GM23338 (cell line): ENCODE measurements at places on chromosomes 1 and 21. TPM values are rescaled to one million over a fixed set of nuclear protein-coding genes. Genes with fewer than 3 reads are reported as not detected.

- no peaks in the 10 kb centered on the region for H3K27me3 ChIP-seq
- H3K27ac ChIP-seq = no peak overlapping the region
- H3K4me1 ChIP-seq = no peaks in the 10 kb centered on the region
- no peak overlapping the region for H3K4me3 ChIP-seq
- no peaks in the 10 kb centered on the region for H3K36me3 ChIP-seq
Measured at GRCh38 chr1:108190686-108191416, 9.3 kb downstream of the SLC25A24 start.

- H3K4me1 ChIP-seq = peaks cover 3% of the 10 kb centered on the region; the same call in 1 of the 2 replicates
- H3K27me3 ChIP-seq = no peaks in the 10 kb centered on the region
- H3K27ac ChIP-seq = no peak overlapping the region
- H3K4me3 ChIP-seq = peak overlapping the region; percentile 35; the same call in 1 of the 2 replicates
- DNase-seq = peak; percentile 36
Measured at GRCh38 chr1:234164098-234164709, 209.1 kb upstream of the COA6 start.

- no peak for DNase-seq
- H3K27ac ChIP-seq = no peak overlapping the region
- no peaks in the 10 kb centered on the region for H3K4me1 ChIP-seq
- no peaks in the 10 kb centered on the region for H3K27me3 ChIP-seq
- H3K4me3 ChIP-seq = no peak overlapping the region
Measured at GRCh38 chr1:233673261-233673946, 59.5 kb downstream of the KCNK1 start.

- H3K4me1 ChIP-seq = no peaks in the 10 kb centered on the region
- DNase-seq = no peak
- H3K27me3 ChIP-seq = no peaks in the 10 kb centered on the region
- no peak overlapping the region for H3K27ac ChIP-seq
Measured at GRCh38 chr1:160708801-160709200, 2.8 kb downstream of the CD48 start.

DNA sequence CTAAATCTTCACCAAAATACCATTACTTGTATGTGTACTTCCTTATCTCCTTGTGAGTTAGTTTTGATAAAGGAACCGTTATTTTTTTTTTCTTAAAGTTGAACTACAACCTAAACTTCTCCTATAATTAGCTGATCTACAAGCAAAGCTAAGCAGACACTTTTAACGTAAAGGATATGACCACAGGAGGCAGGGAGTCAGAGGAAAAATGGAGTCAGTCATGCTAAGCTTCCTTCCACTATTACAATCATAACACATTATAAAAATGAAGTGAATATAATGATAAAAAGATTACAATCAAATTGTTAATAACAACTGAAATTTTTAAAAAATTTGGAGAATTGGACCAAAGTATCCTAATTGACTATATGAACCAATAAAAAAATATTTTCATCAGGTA is 892.6 kb downstream of the KCNT2 start:
- H3K27ac ChIP-seq = no peak overlapping the region
- no peaks in the 10 kb centered on the region for H3K27me3 ChIP-seq
- H3K36me3 ChIP-seq = no peaks in the 10 kb centered on the region
- peaks cover 25% of the 10 kb centered on the region for H3K4me1 ChIP-seq
- no peak overlapping the region for H3K4me3 ChIP-seq
- no peak for DNase-seq

- DNase-seq = no peak
- H3K27ac ChIP-seq = no peak overlapping the region
- no peaks in the 10 kb centered on the region for H3K27me3 ChIP-seq
- H3K36me3 ChIP-seq = peaks cover 8% of the 10 kb centered on the region
Measured at GRCh38 chr1:55127827-55128343, 87.3 kb downstream of the USP24 start.

DNA sequence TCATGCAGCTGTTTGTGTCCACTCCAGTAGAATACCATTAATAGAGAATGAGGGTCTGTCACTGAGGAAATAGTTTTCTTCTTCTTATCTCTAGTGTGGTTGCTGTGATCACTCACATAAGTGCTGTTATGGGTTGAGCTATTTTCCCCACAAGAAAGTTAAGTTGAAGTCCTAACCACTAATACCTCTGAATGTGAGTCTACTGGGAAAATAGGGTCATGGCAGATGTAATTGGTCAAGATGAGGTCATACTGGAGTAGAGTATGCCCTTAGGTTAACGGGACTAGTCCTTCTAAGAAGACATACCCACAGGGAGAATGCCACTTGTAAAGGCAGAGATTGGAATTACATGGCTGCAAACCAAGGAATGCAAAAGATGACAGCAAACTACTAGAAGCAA is 70.5 kb upstream of the COL24A1 start:
- no peak overlapping the region for H3K4me3 ChIP-seq
- H3K4me1 ChIP-seq = peaks cover 10% of the 10 kb centered on the region; the same call in 1 of the 2 replicates
- no peaks in the 10 kb centered on the region for H3K27me3 ChIP-seq
- DNase-seq = peak; percentile 6
- no peak overlapping the region for H3K27ac ChIP-seq

- no peaks in the 10 kb centered on the region for H3K27me3 ChIP-seq
- no peaks in the 10 kb centered on the region for H3K36me3 ChIP-seq
- peak; percentile 31 for DNase-seq
- H3K27ac ChIP-seq = no peak overlapping the region
- no peak overlapping the region for H3K4me3 ChIP-seq
- no peaks in the 10 kb centered on the region for H3K4me1 ChIP-seq
Measured at GRCh38 chr1:7186382-7187111, 401.3 kb downstream of the CAMTA1 start.

GRCh38 chr1:88680911-88681622 is 3.0 kb upstream of the PKN2 start:
- H3K4me1 ChIP-seq = peaks cover 4% of the 10 kb centered on the region
- DNase-seq = no peak
- no peaks in the 10 kb centered on the region for H3K36me3 ChIP-seq
- H3K4me3 ChIP-seq = no peak overlapping the region
- no peaks in the 10 kb centered on the region for H3K27me3 ChIP-seq
- no peak overlapping the region for H3K27ac ChIP-seq

DNA sequence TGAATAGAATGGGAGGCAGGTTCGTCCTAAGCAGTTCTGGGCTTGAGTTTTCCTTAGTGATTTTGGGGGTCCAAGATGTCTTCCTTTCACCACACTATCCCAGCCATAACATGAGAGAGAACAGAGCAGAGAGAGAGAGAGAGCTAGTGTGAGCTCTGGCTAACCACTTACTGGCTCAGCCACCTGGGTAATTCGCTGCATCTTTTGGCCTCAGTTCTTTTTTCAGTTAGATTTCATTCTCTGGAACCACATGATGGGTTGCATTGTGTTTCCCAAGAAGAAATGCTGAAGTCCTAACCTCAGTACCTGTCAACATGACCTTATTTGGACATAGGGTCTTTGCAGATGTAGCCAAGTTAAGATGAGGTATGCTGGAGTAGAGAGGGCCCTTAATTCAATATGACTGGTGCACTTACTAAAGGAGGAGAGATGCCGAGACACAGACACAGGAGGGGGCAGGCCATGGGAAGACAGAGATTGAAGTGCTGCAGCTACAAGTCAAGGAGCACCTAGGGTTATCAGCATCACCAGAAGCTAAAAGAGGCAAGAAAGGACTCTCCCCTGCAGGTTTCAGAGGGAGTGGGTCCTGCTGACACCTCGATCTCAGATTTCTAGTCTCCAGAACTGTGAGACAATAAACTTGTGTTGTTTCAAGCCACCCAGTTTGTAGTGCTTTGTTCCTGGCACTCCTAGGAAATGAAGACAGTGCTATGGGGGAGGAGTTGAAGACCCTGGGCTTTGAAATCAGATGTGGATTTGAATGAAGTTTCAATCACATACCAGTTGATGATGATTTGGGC is 26.2 kb upstream of the TARBP1 start:
- no peak overlapping the region for H3K27ac ChIP-seq
- peaks cover 31% of the 10 kb centered on the region for H3K4me1 ChIP-seq
- no peaks in the 10 kb centered on the region for H3K36me3 ChIP-seq
- H3K27me3 ChIP-seq = no peaks in the 10 kb centered on the region
- DNase-seq = no peak

DNA sequence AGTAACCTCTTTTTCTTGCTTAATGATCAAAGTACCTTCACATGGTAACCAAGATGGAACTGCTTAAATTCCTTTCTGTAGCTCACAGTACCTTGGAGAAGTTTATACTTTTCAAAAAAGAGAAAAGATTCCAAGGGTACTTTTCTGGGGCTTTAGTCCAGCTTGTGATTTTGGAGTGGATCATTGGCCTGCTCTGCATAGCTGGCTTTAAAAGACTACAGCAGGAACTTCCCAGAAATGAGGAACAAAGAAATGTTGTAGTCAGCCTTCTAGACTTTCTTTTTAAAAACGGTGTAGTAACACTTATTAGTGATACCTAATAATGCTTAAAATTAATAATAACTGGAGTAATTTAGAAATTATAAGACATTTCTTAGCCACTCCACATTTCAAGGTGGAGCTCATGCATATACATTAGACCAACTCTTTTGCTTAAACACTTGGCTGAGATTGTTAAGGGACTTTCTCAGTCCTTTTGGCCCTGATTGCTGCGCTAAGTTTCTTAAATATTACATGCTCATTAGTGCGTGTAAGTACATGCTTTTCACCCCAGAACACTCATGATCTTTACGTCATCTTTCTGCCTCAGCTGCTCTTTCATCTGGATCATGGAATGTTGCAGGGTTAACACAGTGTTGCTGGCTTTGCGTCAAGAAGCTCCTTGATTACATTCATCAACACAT is 57.3 kb downstream of the SDCCAG8 start:
- DNase-seq = no peak
- H3K36me3 ChIP-seq = no peaks in the 10 kb centered on the region
- no peak overlapping the region for H3K4me3 ChIP-seq
- peaks cover 21% of the 10 kb centered on the region for H3K4me1 ChIP-seq
- no peaks in the 10 kb centered on the region for H3K27me3 ChIP-seq

DNA sequence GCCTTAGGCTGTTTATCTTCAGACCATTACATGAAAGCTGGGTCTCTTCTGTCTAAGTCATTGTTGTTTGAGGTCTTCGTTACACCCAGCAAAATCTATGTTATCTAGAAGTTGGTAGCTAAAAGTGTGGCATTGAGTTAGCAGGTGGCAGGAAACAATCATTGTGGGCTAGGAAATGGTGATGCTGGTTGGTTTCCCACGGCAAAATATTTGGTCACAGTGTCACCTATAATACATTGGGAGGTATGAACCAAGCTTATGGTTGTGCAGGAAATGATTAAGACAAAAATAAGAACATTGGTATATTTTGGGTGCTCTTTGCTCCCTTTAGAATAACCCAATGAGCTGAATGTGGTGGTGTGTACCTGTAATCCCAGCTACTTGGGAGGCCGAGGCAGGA is 169.7 kb downstream of the TRIM33 start:
- H3K4me1 ChIP-seq = peaks cover 10% of the 10 kb centered on the region
- no peaks in the 10 kb centered on the region; the same call in 1 of the 2 replicates for H3K36me3 ChIP-seq
- H3K4me3 ChIP-seq = no peak overlapping the region
- DNase-seq = no peak
- no peak overlapping the region for H3K27ac ChIP-seq

DNA sequence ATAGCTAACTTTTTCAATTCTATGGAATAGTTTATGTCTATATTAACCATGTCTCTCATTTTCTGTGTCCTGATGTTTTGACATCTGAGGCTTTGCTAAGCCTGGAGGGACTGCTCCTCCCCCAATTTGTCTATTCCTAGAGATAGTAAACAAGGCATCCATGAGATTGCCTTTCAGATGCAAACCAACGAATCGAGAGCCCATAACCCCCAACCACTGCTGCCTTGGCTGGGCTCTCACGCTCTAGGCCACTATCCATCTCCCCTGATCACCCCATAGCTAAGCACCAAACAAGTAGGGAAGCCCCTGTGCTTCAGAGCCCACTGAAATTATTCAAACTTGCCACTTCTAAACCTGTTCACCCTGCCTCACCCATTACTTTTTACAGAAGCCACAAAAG is 437.7 kb downstream of the SETD4 start:
- DNase-seq = peak; percentile 23
- H3K27ac ChIP-seq = no peak overlapping the region
- H3K4me1 ChIP-seq = peaks cover 14% of the 10 kb centered on the region
- H3K36me3 ChIP-seq = peaks cover 4% of the 10 kb centered on the region; the same call in 1 of the 2 replicates
- H3K27me3 ChIP-seq = no peaks in the 10 kb centered on the region

DNA sequence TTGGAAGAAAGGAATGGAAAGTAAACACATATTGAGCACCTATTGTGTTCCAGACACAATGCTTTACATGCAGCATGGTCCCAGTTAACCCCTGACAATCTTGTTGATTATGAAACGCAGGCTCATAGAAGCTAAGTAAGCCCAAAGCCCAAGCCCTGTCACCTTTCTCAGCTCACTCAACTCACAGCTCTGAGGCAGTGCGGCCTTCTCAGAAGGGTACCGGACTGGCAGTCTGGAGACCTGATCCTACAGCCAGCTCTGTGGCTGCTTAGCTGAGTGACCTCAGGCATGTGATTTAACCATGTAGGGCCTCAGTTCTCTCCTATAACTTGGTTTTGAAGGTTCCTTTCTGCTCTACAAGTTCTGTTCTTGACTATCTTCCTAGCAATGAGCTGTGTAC is 464 bp upstream of the RNASEL start:
- no peak for DNase-seq
- H3K4me1 ChIP-seq = peaks cover 13% of the 10 kb centered on the region
- H3K27me3 ChIP-seq = no peaks in the 10 kb centered on the region
- H3K4me3 ChIP-seq = peak overlapping the region; percentile 44; the same call in 1 of the 2 replicates

- no peak for DNase-seq
- no peak overlapping the region for H3K4me3 ChIP-seq
- H3K4me1 ChIP-seq = peaks cover 7% of the 10 kb centered on the region
- H3K36me3 ChIP-seq = no peaks in the 10 kb centered on the region
- H3K27ac ChIP-seq = no peak overlapping the region
Measured at GRCh38 chr1:85615586-85616363, 35.2 kb downstream of the CCN1 start.

DNA sequence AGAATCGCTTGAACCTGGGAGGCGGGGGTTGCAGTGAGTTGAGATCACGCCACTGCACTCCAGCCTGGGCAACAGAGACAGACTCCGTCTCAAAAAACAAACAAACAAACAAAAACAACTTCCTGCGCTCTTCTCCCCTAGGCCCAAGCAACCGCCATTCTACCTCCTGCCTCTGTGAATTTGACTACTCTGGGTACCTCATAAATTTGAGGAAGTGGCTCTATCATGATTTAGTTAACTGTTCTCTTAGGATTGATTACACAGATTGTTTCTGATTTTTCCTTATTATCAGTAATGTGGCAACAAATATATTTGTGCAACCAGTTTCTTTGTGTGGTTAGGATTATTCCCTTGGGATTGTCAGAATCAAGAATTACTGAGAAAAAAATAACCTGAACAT is 29.7 kb downstream of the OPTC start:
- H3K4me1 ChIP-seq = peaks cover 50% of the 10 kb centered on the region
- peaks cover 32% of the 10 kb centered on the region for H3K27me3 ChIP-seq
- no peak for DNase-seq

- H3K36me3 ChIP-seq = no peaks in the 10 kb centered on the region
- no peak overlapping the region for H3K4me3 ChIP-seq
- H3K4me1 ChIP-seq = peaks cover 27% of the 10 kb centered on the region
Measured at GRCh38 chr21:25283720-25284119, 323.6 kb downstream of the MRPL39 start.

- no peak overlapping the region for H3K27ac ChIP-seq
- H3K4me3 ChIP-seq = no peak overlapping the region
- no peaks in the 10 kb centered on the region for H3K4me1 ChIP-seq
- H3K36me3 ChIP-seq = no peaks in the 10 kb centered on the region
- no peaks in the 10 kb centered on the region for H3K27me3 ChIP-seq
- DNase-seq = no peak
Measured at GRCh38 chr1:192907545-192908243, 98.9 kb downstream of the RGS2 start.

PROK1 gene
- not detected in 2 replicates for total RNA-seq

FAM163A gene
- 0.08 TPM in 1 of 2 replicates, not detected in the other for total RNA-seq

C4BPB gene
- not detected in 2 replicates for total RNA-seq

ODR4 gene
- 8.6 and 17.3 TPM in 2 replicates for total RNA-seq

AMY1A gene
- total RNA-seq = not detected in 2 replicates

ADARB1 gene
- 6.3 and 14.8 TPM in 2 replicates for total RNA-seq

NFASC gene
- total RNA-seq = 7.6 and 11.7 TPM in 2 replicates

GORAB gene
- 11.6 and 21.1 TPM in 2 replicates for total RNA-seq
